ENCODE measurements at places on chromosomes 7 and 10.

GRCh38 chr10:67676208-67676825 is 19.7 kb downstream of the CTNNA3 start:
- DNase-seq = no peak

GRCh38 chr7:157516911-157517781 is 180.3 kb downstream of the DNAJB6 start:
- DNase-seq = peak; percentile 9

DNA sequence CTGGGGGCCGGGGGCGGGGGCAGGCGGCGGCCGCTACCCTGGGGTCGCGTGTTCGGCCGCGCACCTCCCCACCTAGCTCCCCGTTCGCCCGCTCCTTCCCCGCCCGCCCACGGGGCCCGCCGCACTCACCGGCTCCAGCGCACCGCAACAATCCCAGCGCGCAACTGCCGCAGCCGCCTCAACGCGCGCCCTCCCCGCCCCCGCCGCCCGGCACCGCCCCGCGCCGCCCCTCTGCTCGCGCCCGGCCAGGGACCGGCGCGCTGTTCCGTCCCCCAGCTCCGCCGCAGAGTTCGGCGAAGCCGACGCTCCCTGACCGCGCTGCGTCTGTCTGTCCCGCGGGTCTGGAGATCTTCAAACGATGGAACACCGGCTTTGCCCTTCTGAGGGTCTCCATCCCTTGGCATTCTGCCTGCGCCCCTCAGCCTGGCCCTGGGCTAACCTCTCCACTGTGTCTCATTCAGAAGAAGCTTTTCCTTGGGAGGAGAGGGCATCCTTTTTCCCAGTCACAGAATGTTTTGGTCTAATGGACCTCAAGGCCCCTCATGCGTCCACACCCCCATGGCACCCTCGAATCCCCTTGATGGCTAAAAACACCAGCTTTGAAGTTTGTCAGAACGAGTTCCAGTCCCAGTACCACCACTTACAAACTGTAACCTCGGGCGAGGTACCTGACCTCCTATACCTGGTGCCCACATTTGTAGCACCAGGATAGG is at the start of gene NT5C2:
NT5C2 (minus strand) TSS at position 166 of the 713 bp plus-strand sequence. CDS start 18,314 bp downstream, outside the sequence.
- DNase-seq = peak; percentile 60

- DNase-seq = no peak
These were observed 162.9 kb downstream of the SH3PXD2A start for GRCh38 chr10:103692436-103692951.

DNA sequence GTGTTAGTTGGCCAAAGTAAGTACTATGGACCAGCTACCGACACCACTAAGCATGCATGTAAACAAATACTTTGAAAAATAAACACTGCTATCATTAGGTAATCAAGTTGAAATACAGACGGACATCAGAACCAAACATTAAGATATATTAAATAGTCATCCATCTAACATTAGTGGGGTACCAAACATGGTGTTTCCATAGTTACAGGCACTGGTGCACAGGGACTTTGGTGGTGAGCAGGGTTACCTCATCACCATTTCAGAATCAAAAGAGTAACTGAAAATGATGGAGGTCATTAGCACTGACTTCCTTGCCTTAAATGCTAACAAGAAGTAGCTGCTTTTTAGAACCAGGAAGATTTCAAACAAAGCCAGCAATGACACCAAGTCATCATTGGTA is 23.9 kb downstream of the EBLN1 start:
- DNase-seq = no peak

DNA sequence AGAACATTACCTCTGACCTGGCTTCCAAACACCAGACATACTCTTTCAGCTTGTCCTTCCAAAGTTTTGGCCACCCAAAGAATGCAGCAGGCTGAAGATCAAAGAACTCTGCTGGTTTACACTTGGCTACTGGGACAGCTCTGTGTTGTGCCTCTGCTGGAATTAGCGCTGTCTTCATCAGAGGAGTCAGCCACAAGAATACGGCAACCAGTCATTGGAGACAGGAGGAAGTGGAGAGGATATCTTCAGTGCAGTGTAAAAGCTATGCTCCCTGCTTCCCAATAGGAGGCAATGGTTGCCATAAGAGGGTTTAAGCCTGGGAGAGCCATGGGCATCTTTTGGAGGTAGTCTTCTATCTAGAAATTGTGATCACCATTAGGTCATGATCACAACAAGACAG is 126.7 kb upstream of the WNT16 start:
- no peak for DNase-seq

GRCh38 chr10:19921300-19922140 is 105.3 kb downstream of the PLXDC2 start:
- no peak for DNase-seq

DNA sequence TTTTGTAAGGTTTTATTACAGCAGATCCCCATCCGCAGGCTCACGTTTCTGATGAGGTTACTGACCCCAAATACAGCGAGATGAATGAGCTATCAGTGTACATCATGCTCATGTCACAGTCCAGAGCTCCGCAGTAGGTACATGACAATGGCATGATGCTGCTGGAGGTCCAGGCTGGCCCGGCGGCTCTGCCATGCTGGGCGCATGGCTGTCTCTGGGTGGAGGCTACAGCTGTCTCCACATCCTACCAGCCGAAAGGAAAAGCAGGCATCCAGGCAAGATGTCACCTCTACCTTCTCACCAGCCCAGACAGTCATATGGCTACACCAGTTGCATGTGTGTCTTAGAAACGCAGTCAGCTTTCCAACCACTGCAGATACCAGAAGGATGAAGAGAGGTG is 90.9 kb upstream of the RNF32 start:
- DNase-seq = no peak

- DNase-seq = no peak
These were observed 95.1 kb downstream of the NRBF2 start for GRCh38 chr10:63228237-63228636.

DNA sequence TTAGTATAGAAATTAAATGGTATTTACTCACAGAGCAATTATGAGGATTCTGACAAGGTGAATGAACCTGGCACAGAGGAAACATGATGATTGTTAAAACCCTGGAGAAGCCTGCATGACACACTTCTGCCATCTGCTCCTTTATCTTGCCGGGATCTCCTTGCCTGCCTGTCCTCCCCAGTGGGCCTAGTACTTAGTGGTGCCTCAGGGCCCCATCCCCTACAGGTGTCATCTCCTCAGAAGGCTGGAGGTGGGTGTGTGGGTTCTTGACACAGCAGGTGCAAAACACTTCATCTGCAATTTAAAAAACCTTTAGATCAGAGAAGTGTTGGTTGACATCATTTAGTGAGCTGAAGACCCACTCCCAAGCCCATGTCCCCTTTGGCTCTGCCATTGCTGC is 261.2 kb downstream of the ADRA2A start:
- no peak for DNase-seq

- no peak for DNase-seq
These were observed 106.2 kb upstream of the GLCCI1 start for GRCh38 chr7:7862393-7862792.

- no peak for DNase-seq
These were observed 102.2 kb downstream of the CELF2 start for GRCh38 chr10:11119843-11120242.

GRCh38 chr7:90897961-90898469 is 301.9 kb downstream of the CDK14 start:
- DNase-seq = no peak

- no peak for DNase-seq
These were observed 210.9 kb downstream of the CUX1 start for GRCh38 chr7:102028206-102028826.

GRCh38 chr7:158827411-158828132 is 1.7 kb downstream of the ESYT2 start:
- DNase-seq = no peak

- DNase-seq = no peak
These were observed 4.5 kb downstream of the CPA2 start for GRCh38 chr7:130270947-130271800.

DNA sequence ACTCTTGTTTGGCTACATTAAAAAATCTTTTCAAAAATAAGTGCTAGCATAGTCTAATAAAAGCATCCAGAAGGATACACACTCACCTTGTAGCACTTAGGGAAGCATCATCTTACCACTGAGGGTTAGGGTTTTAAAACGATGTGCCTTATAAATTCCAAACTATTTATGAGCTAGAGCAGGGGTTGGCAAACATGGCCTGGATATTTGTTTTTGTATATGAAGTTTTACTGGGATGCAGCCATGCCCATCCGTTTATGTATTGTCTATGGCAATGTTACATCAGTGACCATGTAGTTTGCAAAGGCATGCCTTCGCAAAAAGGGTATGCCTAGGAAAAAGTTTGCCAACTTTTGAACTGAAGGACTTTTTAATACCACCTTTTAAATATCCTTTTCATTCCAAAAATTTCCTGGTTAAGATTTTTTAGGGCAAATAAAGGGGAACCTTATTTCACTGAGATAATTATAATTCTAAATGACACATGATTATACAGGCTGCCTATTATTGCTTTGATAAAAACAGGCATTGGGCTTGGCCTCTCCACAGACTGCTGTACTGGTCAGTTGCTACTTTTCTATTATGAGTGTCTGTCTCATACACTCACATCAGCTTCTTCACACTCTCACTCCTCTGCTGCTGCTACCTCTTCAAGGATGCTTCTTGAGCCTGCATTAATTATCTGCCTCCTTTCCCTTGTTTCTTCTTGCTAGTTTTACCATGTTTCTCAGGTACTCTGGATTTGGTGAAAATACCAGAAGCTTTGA is 30.7 kb downstream of the MTPN start:
- DNase-seq = no peak

GRCh38 chr10:5583525-5584175 is 58.9 kb downstream of the CALML3 start:
- no peak for DNase-seq

GRCh38 chr10:43136995-43137716 is 1.1 kb upstream of the CSGALNACT2 start:
- no peak for DNase-seq

DNA sequence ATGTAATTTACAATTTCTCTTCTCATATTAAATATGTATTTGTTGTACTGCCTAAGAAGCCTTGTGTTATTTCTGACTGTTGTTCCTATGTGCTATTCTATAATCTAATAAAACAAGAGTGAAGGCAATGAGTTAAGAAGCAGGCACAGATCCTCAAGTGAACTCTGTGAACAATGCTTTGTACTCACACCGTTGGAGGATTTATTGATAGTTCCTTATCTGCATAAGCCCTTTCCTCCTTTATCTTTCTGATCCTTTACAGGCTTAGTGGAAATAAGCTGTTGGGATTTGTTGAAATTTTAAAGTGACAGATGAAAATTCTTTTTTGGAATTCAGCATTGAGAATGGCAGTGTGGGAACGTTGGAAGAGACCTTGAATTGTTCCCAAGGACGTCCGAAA is 329.6 kb upstream of the NPVF start:
- DNase-seq = no peak

DNA sequence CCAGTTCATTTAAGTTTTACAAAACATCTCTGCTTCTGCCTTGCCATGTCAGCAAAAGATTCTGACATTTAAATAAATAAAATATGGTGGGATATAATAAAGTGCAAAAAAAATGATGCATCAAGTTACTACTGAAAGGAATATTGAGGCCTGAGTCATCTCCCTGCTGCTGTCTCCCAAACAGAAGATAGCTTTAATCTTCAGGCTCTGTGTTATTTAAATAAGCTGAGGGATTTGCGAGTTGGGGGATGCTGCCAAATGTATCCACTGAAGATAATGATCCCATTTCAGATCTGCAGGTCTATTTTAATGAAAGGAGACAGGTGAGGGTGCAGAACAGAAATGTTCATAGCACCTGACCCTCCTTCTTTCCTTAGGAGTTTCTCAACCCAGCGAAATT is 720.8 kb downstream of the AUTS2 start:
- DNase-seq = no peak

DNA sequence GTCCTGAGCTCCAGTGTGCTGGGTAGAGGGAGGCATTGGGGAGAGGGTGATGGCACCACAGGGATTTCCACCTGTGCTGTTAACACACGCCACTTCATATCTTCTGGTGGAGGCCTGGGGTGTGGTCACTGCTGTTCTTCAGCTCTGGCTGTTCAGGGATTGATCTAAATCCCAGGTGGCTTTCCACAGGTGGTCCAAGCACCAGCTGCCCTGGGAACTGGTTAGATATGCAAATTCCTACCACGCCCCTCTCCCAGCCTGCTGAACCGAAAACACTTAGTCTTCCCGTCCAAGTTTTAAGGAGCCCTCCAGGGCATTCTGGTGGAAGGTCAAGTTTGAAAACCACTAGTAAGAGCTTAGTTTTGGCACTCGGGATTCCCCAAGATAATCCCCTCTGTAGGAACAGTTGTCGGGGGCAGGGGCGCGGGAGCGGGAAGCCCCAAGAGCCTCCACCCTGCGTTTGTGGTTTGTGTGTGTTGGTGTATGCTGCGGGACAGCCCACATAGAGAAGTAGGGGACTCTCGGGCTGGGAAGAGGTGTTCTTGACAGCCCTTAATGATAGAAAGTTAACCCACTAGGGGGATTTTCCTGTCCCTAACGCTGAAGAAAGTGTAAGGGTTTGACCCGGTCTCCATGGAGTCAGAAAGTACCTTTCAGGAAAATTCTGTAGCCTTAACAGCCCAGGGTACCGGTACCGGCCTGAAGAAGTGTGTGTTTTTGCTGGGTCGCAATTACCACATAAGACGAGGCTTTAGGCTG is 5.1 kb downstream of the DEPP1 start:
- no peak for DNase-seq

- DNase-seq = no peak
These were observed 55.2 kb downstream of the NRP1 start for GRCh38 chr10:33279276-33279675.

DNA sequence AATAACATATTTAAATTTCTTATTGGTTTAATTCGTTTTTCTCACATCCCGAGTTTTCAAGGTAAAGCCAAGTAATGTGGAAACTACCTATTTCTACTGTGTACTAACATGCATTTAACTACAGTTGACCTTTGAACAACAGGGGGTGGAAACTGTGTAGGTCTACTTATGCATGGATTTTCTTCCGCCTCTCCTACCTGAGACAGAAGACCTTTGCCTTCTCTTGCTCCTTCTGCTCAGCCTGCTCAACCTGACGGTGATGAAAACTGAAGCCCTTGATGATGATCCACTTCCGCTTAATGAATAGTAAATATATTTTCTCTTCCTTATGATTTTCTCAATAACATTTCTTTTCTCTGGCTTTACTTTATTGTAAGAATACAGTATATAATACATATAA is 18.5 kb downstream of the MEOX2 start:
- DNase-seq = no peak

DNA sequence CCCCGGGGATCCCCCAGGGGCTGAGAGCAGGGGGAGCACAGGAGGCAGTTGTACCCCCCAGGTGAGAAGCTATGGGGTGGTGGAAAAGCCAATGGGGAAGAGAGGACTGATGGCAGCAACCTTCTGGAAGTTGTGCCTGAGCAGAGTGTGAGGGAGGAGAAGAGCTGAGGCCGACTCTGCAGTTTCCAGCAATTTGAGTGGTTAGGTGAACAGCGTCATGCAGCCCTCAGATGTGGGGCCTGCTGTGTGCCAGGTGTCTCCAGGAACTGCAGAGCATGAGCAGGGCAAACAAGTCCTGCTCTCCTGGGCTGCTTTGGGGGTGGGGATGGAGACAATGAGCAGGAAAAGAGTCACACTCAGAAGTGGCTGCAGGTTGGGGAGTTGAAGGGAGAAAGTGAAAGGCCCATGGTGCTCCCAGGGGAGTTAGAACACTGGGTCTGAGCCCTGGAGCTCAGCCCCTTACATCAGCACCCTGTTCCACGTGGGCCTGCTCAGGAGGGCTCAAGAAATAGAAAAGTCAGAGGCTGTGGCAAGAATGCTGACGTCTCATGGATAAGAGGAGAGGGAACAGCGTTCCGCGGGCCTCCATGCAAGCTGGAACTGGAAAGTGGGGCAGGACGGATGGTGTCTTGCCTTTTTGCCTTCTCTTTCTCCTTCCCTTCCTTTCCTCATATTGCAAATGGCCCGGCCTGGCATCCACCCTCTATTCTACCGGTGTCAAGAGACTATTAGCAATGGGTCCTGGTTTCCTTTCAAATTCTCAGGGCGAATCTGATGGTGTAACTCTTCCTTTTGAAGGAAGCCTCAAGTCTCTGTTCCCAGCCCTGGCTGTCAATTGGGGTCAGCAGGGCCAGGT is 4.0 kb upstream of the AFAP1L2 start:
- no peak for DNase-seq

Data from progenitor cell of endocrine pancreas (in vitro differentiated cells).